ENCODE measurements at places on chromosomes 7 and 10. TPM values are rescaled to one million over a fixed set of nuclear protein-coding genes. Genes with fewer than 3 reads are reported as not detected.
A peak's percentile ranks its signal among the peaks of the same experiment; 100 is the strongest.

GRCh38 chr10:92688927-92689662, 660 bp upstream of the HHEX start:
- H3K4me1 ChIP-seq, result peaks cover 10% of the 10 kb centered on the region
- H3K27ac ChIP-seq, result peak overlapping the region; percentile 48
- H3K4me3 ChIP-seq, result peak overlapping the region; percentile 85

The SEMA3C gene
- polyA plus RNA-seq, result 19.3 TPM

DNA sequence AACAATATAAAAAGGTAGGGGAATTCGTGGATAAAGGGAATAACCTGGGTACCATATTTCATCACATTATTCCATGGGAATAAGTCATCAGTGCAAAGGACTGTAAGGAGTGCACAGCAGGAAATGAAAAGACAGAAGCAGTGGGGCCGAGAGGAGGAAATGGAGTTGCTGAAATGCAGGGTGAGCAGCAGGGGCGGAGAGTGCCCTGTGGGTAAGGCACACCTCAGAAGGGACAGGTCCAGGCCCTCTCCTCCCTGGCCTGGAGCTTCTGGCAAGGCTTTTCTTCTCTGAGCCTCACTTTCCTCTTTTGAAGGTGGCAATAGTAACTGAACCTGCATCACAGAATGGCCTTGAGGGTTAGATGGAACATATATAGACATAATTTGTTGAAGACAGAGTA, 26.2 kb downstream of the IKZF1 start:
- no peaks in the 10 kb centered on the region for H3K36me3 ChIP-seq
- H3K27me3 ChIP-seq, result no peaks in the 10 kb centered on the region
- no peaks in the 10 kb centered on the region for H3K4me1 ChIP-seq

GRCh38 chr10:58807629-58808022, 295.0 kb downstream of the BICC1 start:
- H3K27ac ChIP-seq, result no peak overlapping the region
- DNase-seq, result peak; percentile 63
- H3K4me1 ChIP-seq, result peaks cover 3% of the 10 kb centered on the region

The DYNC1I1 gene
- 0.17 TPM for polyA plus RNA-seq

GRCh38 chr10:26622891-26623290, 74.6 kb upstream of the PDSS1 start:
- H3K4me3 ChIP-seq, result no peak overlapping the region
- H3K27ac ChIP-seq, result no peak overlapping the region
- H3K27me3 ChIP-seq, result no peaks in the 10 kb centered on the region
- no peaks in the 10 kb centered on the region for H3K4me1 ChIP-seq
- no peak for DNase-seq

DNA sequence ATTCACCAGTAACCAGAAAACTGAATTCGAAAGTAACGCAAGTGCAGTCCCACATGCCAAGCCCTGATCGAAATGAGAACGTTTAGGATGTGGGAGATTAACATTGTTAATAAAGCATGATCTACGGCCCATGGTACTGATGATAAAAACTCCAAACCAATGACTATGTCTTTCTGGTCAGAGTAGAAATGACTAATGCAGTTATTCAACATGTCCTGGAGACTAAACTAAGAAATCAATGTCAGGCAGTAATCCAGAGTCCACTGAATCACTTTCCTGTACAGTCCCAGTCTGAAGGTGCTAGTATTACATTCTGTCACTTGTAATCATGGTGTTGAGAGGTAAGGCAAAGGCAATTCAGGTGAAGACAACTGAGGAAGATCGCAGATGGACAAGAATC, 14.4 kb downstream of the NPSR1 start:
- no peaks in the 10 kb centered on the region for H3K4me1 ChIP-seq
- H3K27me3 ChIP-seq, result no peaks in the 10 kb centered on the region
- no peaks in the 10 kb centered on the region for H3K36me3 ChIP-seq
- DNase-seq, result peak; percentile 17
- no peak overlapping the region for H3K27ac ChIP-seq
- no peak overlapping the region for H3K4me3 ChIP-seq

GRCh38 chr10:111281516-111281915, 204.7 kb downstream of the ADRA2A start:
- no peak overlapping the region for H3K27ac ChIP-seq
- no peaks in the 10 kb centered on the region for H3K36me3 ChIP-seq
- no peaks in the 10 kb centered on the region for H3K4me1 ChIP-seq
- no peaks in the 10 kb centered on the region for H3K27me3 ChIP-seq
- no peak overlapping the region for H3K4me3 ChIP-seq

GRCh38 chr7:66250711-66251110, 45.6 kb downstream of the TPST1 start:
- no peak overlapping the region for H3K4me3 ChIP-seq
- no peaks in the 10 kb centered on the region for H3K27me3 ChIP-seq
- 0 out of 2 replicates have a peak, but pooled peaks cover 2% of the 10 kb centered on the region for H3K4me1 ChIP-seq
- no peak overlapping the region for H3K27ac ChIP-seq
- H3K36me3 ChIP-seq, result peaks cover 11% of the 10 kb centered on the region
- peak; percentile 95 for DNase-seq

GRCh38 chr10:42981358-42982236, 95.3 kb upstream of the RET start:
- 0 out of 2 replicates have a peak, but pooled peaks cover under 1% of the 10 kb centered on the region for H3K27me3 ChIP-seq
- DNase-seq, result no peak
- no peaks in the 10 kb centered on the region for H3K4me1 ChIP-seq
- H3K36me3 ChIP-seq, result no peaks in the 10 kb centered on the region
- no peak overlapping the region for H3K27ac ChIP-seq

- H3K36me3 ChIP-seq, result no peaks in the 10 kb centered on the region
- no peak overlapping the region for H3K27ac ChIP-seq
- H3K4me1 ChIP-seq, result no peaks in the 10 kb centered on the region
- no peak overlapping the region for H3K4me3 ChIP-seq
Measured at GRCh38 chr7:121954803-121955202, 81.8 kb downstream of the PTPRZ1 start.

The MPP7 gene
- polyA plus RNA-seq, result 0.39 TPM

GRCh38 chr10:47405857-47406547, 21.9 kb upstream of the ZNF488 start:
- no peak overlapping the region for H3K4me3 ChIP-seq
- peaks cover 3% of the 10 kb centered on the region for H3K27me3 ChIP-seq
- H3K27ac ChIP-seq, result no peak overlapping the region
- H3K36me3 ChIP-seq, result no peaks in the 10 kb centered on the region
- peaks cover 27% of the 10 kb centered on the region for H3K4me1 ChIP-seq

DNA sequence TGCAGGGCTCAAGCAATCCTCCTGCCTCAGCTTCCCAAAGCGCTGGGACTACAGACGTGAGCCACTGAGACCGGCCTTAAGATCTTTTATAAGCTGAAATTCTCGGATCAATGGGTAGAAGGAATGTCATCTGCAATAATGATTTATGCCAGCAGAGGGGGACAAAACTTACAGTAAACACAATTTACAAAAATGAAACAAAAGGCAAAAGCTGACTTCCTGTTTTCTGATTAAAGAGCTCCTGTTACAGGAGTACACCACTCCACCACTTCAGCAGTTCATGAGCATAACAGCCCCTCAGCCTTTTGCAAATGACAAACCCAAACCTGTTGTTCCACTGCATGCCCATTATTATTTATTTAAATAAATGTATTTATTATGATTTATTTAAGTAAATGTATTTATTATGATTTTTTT, 88.5 kb upstream of the ATP6V0A4 start:
- H3K4me1 ChIP-seq, result peaks cover 6% of the 10 kb centered on the region
- peak; percentile 73 for DNase-seq
- H3K27me3 ChIP-seq, result no peaks in the 10 kb centered on the region
- H3K36me3 ChIP-seq, result no peaks in the 10 kb centered on the region

GRCh38 chr7:125112850-125113249, 183.2 kb upstream of the POT1 start:
- H3K27ac ChIP-seq, result no peak overlapping the region
- DNase-seq, result peak; percentile 2
- H3K4me1 ChIP-seq, result no peaks in the 10 kb centered on the region
- H3K27me3 ChIP-seq, result no peaks in the 10 kb centered on the region
- no peak overlapping the region for H3K4me3 ChIP-seq
- H3K36me3 ChIP-seq, result no peaks in the 10 kb centered on the region

The HTRA1 gene
- polyA plus RNA-seq, result 94.9 TPM

GRCh38 chr7:80150611-80151273, 16.1 kb downstream of the GNAI1 start:
- no peaks in the 10 kb centered on the region for H3K36me3 ChIP-seq
- peaks cover 22% of the 10 kb centered on the region for H3K4me1 ChIP-seq
- peak overlapping the region; percentile 54 for H3K27ac ChIP-seq
- H3K27me3 ChIP-seq, result no peaks in the 10 kb centered on the region

DNA sequence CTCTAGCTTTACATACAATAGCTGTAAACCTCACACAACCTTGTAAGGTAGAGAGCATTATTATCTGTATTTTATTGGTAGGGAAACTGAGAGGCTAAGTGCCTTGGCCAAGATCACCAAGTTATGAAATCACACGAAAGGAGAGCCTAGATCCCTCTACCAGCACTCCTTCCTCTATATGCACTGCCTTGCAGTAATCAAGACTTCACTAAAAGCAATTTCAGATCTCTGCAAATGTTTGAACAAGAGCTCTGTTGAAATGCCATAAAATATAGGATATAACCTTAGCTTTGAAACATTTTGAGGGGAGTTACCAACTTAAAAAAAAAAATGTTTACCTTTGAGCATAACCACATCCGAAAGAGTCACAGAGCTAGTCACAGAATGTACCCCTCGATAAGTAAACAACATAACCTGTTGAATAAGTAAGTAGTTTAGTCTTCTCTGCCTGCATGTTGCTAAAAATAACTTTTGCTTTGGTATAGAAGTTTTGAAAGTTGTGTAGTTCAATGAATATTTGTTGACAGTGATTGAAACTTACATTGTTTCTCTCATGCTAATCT, 709.4 kb downstream of the AUTS2 start:
- H3K27me3 ChIP-seq, result no peaks in the 10 kb centered on the region
- no peak for DNase-seq
- no peak overlapping the region for H3K4me3 ChIP-seq
- H3K36me3 ChIP-seq, result no peaks in the 10 kb centered on the region
- H3K4me1 ChIP-seq, result no peaks in the 10 kb centered on the region
- H3K27ac ChIP-seq, result no peak overlapping the region

The OPN1SW gene
- polyA plus RNA-seq, result not detected

The NKX2-3 gene
- not detected for polyA plus RNA-seq

DNA sequence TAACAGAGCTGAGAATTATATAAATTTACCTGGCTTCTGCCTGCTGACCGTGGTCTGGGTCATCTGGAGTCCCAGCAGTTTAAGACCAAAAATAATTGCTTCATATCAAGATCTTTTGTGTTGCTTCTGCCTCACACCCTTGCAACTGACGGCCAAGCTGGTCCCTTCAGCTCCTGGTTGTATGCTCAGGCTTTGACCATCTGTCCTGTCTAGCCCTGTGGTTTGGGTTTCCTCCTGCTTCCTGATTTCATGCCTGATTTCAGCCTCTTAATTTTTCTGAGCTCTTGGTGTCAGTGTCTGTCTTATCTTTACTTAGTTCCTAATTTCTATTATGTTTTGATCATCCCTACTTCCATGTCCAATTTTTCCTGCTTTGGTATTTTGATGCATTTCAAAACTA, 87.9 kb upstream of the PLXDC2 start:
- no peaks in the 10 kb centered on the region for H3K27me3 ChIP-seq
- H3K27ac ChIP-seq, result no peak overlapping the region
- no peak for DNase-seq
- peaks cover 2% of the 10 kb centered on the region for H3K4me1 ChIP-seq
- H3K36me3 ChIP-seq, result no peaks in the 10 kb centered on the region

GRCh38 chr10:57993302-57993701, 274.4 kb downstream of the IPMK start:
- DNase-seq, result no peak
- H3K36me3 ChIP-seq, result no peaks in the 10 kb centered on the region
- H3K4me3 ChIP-seq, result no peak overlapping the region
- H3K27ac ChIP-seq, result no peak overlapping the region
- H3K27me3 ChIP-seq, result no peaks in the 10 kb centered on the region

DNA sequence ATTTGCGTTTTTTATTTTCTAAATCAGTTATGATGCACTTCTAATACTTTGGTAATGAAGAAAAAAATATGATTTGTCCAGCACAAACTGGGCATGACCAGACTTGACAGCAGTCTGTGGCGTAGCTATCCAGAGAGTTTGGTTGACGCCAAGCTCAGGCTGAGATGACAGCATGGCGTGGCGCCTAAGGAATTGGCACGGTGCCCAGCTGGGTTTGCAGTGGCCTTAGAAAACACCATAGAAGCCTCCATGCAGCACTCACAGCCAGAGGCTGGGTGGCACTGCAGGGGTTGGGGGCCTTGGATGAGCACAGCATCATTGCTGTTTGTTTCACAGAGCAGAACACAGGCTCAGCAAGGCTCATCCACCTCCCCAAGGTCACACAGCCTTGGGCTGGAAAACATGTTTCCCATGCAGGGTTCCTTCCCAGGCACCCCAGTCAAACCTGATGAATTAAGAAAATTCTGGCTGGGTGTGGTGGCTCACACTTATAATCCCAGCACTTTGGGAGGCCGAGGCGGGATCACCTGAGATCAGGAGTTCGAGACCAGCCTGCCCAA, 88.9 kb downstream of the GTF2IRD1 start:
- no peaks in the 10 kb centered on the region for H3K4me1 ChIP-seq
- peaks cover 49% of the 10 kb centered on the region for H3K36me3 ChIP-seq
- DNase-seq, result no peak

- no peaks in the 10 kb centered on the region for H3K27me3 ChIP-seq
- no peak for DNase-seq
- H3K4me3 ChIP-seq, result no peak overlapping the region
- H3K36me3 ChIP-seq, result peaks cover 11% of the 10 kb centered on the region
- H3K4me1 ChIP-seq, result no peaks in the 10 kb centered on the region
- no peak overlapping the region for H3K27ac ChIP-seq
Measured at GRCh38 chr7:44408596-44408995, 81.9 kb downstream of the NUDCD3 start.

DNA sequence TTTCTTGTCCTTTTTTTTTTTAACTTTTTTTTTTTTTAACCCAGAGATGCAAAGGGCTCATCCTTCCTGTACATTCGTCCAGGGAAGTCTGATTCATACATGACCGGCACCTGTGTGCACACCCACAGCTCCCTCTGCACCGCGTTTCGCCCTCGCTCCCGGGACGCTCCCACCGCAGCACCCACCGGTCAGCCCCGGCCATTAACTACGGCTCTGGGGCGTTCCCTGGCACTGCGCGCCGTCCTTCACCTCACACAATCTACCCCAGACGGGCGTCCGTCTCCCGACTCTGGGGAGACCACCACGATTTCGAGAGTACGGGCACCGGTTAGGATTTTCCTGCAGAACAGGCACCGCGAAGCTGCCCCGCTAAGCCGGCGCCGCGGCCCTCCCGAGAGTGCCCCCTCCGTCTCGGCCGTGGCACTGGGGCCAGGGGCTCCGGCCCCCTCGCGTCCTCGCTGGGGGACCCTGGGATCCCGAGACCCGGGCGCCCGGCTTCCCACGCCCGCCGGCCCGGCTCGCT, 452 bp downstream of the ATE1 start:
- no peaks in the 10 kb centered on the region for H3K4me1 ChIP-seq
- H3K4me3 ChIP-seq, result peak overlapping the region; percentile 91
- peak overlapping the region; percentile 83 for H3K27ac ChIP-seq
- no peaks in the 10 kb centered on the region for H3K27me3 ChIP-seq

The FZD1 gene
- polyA plus RNA-seq, result 6.5 TPM
